LHCN-M2 (cell line): ENCODE measurements at places on chromosomes 5 and 9. TPM values are rescaled to one million over a fixed set of nuclear protein-coding genes. Genes with fewer than 3 reads are reported as not detected.

DNA sequence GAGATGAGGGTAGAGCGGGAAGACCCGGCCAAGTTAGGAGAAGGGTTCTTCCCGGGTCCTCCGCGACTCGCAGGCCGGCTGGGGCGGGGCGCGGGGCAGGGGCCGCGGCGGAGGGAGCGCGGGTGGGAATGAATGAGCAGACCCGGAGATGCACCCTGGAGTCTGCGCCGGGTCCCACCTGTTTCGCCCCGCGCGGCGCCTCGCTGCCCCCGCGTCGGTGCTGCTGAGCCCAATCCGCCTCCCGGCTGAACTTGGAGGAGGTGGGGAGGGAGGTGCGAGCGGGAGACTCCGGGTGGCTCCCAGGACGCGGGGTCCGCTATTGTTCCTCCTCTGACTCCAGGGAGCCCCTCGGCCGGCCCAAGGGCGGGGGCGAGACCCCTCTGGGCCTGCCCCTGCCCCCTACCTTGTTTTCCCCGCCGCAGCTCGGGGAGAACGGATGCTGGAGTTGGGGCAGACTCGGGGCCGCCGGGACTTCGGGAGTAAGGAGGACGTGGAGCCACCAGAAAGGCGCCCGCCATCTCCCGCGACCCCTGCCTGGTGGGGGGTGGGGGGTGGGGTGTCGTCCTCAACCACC lies 659 bp downstream of the RAI14 start:
- peak; percentile 28 for DNase-seq

DNA sequence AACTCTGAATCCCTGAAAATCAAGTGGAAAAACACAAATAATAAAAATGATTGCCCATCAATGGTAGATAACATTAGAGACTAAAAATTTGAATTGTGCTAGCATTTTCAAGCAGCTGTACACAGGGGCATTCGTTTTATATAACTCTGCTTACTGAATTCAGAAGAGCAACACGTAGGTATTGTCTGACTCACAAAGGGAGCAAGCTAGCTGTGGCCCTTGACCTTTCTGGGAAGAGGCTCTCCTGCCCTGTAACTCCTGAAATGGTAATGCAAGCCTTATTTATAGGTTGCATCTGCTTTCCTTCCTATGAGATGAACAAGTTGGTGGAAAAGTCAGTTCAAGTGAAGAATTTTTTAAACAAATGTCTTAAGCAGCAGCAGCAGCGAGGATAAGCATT lies 218.7 kb upstream of the EFNA5 start:
- DNase-seq, result peak; percentile 41

PCSK1 gene
- 0.06 TPM in 1 of 2 replicates, not detected in the other for total RNA-seq

PHF24 gene
- total RNA-seq, result not detected in 2 replicates

CFAP90 gene
- total RNA-seq, result 0.26 TPM in 1 of 2 replicates, not detected in the other

ZFP2 gene
- total RNA-seq, result 0.64 and 0.92 TPM in 2 replicates

GRCh38 chr5:107778647-107779046 lies 107.9 kb upstream of the EFNA5 start:
- DNase-seq, result peak; percentile 67

AQP3 gene
- 16.4 and 40.1 TPM in 2 replicates for total RNA-seq

- peak; percentile 61 for DNase-seq
Observed at GRCh38 chr5:77015938-77016569, 14.2 kb upstream of the AGGF1 start.

DNA sequence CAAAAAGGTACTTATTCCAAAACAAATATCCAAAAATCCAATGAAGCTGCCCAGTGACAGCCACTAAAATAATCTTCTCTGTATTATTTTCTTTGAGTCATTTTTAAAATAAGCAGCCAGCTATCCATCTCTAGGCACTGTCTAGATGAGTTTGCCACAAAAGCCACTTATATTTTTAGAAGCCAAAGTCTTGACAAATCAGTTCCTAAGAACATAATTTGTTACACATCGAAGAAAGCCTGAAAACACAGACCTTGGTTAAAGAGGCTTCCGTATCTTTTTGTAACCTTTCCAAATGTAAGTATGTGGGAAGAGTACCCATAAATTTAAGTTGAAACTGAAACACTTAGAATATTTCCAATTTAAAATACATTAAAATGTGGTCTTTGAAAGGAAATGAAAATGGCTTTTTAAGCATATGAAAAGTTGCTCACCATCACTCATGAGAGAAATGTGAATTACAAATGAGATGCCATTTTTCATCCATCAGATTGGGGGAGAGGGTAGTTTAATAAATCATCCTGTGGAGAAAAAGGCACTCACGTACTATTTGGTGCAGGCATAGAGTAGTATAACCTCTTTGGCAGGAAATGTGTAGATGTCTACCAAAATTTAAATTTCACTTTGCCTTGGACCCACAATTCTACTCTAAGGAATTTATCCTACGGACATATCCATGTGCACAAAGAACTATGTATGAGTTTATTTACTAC lies 180.4 kb downstream of the MLLT3 start:
- peak; percentile 54 for DNase-seq

SH3PXD2B gene
- total RNA-seq, result 23.1 and 25.9 TPM in 2 replicates

- DNase-seq, result no peak
Observed at GRCh38 chr5:142994218-142994617, 224.0 kb downstream of the ARHGAP26 start.

DNA sequence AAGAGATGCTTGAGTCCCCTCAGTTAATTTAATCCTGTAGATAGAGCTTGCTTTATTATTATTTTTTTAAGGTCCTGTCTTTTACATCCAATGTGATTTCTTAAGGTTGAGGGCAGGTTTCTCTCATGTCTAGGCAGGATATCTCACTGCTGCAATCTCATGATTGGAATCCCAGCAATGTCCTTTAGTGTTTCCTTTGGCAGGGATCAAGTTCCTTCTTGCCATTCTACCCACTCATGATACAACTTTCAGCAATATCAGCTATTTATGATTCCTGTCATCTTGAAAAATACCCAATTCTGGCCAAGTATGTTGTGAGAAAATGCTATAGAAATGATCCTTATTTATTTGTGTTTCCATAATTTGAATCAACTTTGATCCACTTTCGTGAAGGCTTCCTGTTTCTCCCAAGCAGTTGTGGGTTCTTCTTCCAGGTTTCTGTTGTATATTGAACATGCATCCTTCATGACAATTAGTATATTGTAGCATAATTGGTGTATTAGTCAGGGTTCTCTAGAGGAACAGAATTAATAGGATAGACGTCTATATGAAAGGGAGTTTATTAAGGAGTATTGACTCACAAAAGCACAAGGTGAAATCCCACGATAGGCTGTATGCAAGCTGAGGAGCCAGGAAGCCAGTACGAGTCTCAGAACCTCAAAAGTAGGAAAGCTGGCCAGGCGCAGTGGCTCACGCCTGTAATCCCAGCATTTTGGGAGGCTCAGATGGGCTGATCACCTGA lies 18.4 kb upstream of the VPS13A start:
- DNase-seq, result peak; percentile 4

- no peak for DNase-seq
Observed at GRCh38 chr5:166281433-166281832, 2010.0 kb upstream of the WWC1 start.

- DNase-seq, result peak; percentile 91
Observed at GRCh38 chr5:106521701-106522100, 1149.0 kb downstream of the EFNA5 start.

BNC2 gene
- total RNA-seq, result 16.4 and 23.8 TPM in 2 replicates

DNA sequence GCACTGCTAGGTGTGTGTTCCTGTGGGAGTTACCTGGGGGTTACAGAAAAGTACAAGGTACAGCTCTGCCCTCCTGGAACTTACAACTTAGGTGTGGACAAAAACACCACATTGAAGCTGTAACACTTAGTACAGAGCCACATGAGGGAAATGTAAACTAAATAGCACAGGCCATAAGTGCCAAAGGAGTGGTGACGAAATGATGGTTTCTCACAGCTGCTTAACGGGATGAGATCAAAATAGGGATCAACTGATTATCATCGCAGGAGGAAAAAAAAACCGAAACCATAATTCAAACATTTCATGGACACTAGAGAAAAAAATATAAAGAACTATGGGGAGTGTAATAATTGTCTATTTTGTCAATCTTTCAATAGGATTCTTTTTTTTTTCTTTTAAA lies 5.9 kb downstream of the LIX1 start:
- DNase-seq, result peak; percentile 4

- DNase-seq, result no peak
Observed at GRCh38 chr9:125913551-125913950, 166.4 kb downstream of the PBX3 start.

- no peak for DNase-seq
Observed at GRCh38 chr5:137101544-137101943, 397.6 kb downstream of the SPOCK1 start.

- no peak for DNase-seq
Observed at GRCh38 chr9:79765466-79765865, 193.7 kb downstream of the TLE4 start.

- peak; percentile 19 for DNase-seq
Observed at GRCh38 chr5:103667068-103667467, 104.5 kb upstream of the NUDT12 start.

C5orf52 gene
- total RNA-seq, result not detected in 2 replicates
